ENCODE measurements at places on chromosomes 2 and 18. TPM values are rescaled to one million over a fixed set of nuclear protein-coding genes. Genes with fewer than 3 reads are reported as not detected.

The CELF4 gene
- total RNA-seq: not detected

The DAPL1 gene
- not detected for total RNA-seq

The PIEZO2 gene
- 41.2 TPM for total RNA-seq

The CD226 gene
- 1.0 TPM for total RNA-seq

The FBXO36 gene
- total RNA-seq: 2.1 TPM

The RFX8 gene
- under 0.01 TPM for total RNA-seq

The CLEC4F gene
- total RNA-seq: not detected

The GRHL1 gene
- total RNA-seq: under 0.01 TPM

The IL36B gene
- not detected for total RNA-seq

The VIL1 gene
- total RNA-seq: not detected

The MEP1B gene
- not detected for total RNA-seq

The OSBPL1A gene
- total RNA-seq: 33.9 TPM

The ALPP gene
- not detected for total RNA-seq

The GPR155 gene
- total RNA-seq: 3.1 TPM

The SCRN3 gene
- total RNA-seq: 14.6 TPM

The NEURL3 gene
- not detected for total RNA-seq

The CAPN14 gene
- total RNA-seq: not detected

The KLHL41 gene
- total RNA-seq: 2,637 TPM

The CCL20 gene
- not detected for total RNA-seq

The ST8SIA5 gene
- 2.1 TPM for total RNA-seq

The MRPL19 gene
- 24.0 TPM for total RNA-seq

The NEB gene
- 833 TPM for total RNA-seq

The TTC32 gene
- 2.6 TPM for total RNA-seq

The DLGAP1 gene
- 0.52 TPM for total RNA-seq

The KIAA2012 gene
- total RNA-seq: under 0.01 TPM

The AGXT gene
- total RNA-seq: not detected

The IL36G gene
- total RNA-seq: not detected

The TCF23 gene
- total RNA-seq: 0.52 TPM

The EVX2 gene
- under 0.01 TPM for total RNA-seq

The RGPD4 gene
- total RNA-seq: not detected

The CACNB4 gene
- total RNA-seq: 7.8 TPM

The RBM43 gene
- 6.3 TPM for total RNA-seq

The OBSL1 gene
- 87.2 TPM for total RNA-seq

The ARHGAP28 gene
- 29.7 TPM for total RNA-seq

The TOGARAM2 gene
- 0.52 TPM for total RNA-seq

The COA5 gene
- total RNA-seq: 26.6 TPM

The CNTNAP5 gene
- total RNA-seq: not detected

The VWC2L gene
- 0.52 TPM for total RNA-seq

The VSNL1 gene
- 2.1 TPM for total RNA-seq

The TNFAIP6 gene
- total RNA-seq: 13.0 TPM

The CDK5R2 gene
- not detected for total RNA-seq

The LYPD1 gene
- total RNA-seq: 4.2 TPM

The ANKRD62 gene
- total RNA-seq: not detected

The FNDC4 gene
- 5.2 TPM for total RNA-seq

The WBP1 gene
- 27.1 TPM for total RNA-seq

The SCYGR4 gene
- not detected for total RNA-seq

The ALPI gene
- not detected for total RNA-seq

The CCDC148 gene
- total RNA-seq: 0.52 TPM

The PNO1 gene
- 11.0 TPM for total RNA-seq

The MOCOS gene
- 0.52 TPM for total RNA-seq

The ASAP2 gene
- 17.7 TPM for total RNA-seq

The CDH7 gene
- total RNA-seq: 0.52 TPM

The GALNT3 gene
- total RNA-seq: 1.0 TPM

Data from skeletal muscle tissue (tissue), 5 donors.